ENCODE measurements at places on chromosomes 7 and 10.

DNA sequence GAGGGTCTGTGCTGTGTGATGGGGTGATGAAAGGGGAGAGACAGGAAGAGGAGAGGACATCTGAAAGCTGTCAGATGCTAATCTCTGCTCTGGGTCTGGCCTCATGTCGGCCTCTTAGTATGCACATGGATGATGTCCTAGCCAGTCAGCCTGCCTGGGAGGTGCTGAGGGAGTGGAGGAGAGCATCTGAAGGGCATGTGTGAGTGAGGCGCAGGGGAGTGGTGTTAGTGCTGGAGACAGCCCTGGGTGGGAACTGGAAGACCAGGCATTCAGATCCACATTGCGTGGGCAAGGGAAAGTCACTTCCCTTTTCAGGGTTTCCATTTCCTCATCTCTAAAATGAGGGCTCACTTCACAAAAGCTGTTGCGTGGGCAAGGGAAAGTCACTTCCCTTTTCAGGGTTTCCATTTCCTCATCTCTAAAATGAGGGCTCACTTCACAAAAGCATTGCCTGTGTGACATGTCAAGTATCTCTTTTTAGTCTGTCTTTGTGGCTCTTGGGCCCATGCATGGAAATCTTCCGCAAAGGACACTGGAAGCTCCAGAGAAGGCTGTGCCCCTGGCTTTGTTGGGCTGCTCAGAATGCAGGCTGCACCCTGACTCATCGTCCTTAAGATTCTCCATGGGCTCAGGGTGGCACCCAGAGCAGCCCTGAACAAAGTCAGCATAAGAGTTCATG lies 10.0 kb downstream of the SFTPD start:
- no peak for DNase-seq

- DNase-seq = no peak
These were observed 41.5 kb downstream of the CYP17A1 start for GRCh38 chr10:102795453-102796406.

GRCh38 chr10:21090609-21091082 lies 193.5 kb upstream of the NEBL start:
- no peak for DNase-seq

DNA sequence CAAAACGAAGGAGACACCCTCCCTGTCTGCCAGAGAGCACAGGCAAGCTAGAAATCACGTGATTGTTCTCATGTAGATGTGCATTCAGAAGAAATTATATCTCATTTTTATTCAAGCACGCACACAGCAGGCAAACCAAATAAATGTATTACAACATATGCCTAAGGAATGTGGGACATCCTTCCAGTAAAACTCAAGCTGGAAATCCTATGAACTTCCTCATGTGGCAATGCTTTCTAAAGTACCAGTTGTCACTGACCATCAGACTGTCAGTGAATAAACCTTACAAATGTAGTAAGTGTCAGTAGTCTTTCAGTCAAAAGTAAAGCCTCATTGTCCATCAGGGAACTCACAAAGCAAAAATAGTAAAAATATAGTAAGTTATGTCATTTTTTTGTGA lies 350.1 kb upstream of the POM121L12 start:
- no peak for DNase-seq

GRCh38 chr7:17608114-17608833 lies 309.8 kb downstream of the AHR start:
- no peak for DNase-seq

GRCh38 chr7:140911746-140912145 lies 13.0 kb downstream of the BRAF start:
- no peak for DNase-seq

GRCh38 chr7:151447901-151448260 lies 7.9 kb upstream of the CRYGN start:
- no peak for DNase-seq

DNA sequence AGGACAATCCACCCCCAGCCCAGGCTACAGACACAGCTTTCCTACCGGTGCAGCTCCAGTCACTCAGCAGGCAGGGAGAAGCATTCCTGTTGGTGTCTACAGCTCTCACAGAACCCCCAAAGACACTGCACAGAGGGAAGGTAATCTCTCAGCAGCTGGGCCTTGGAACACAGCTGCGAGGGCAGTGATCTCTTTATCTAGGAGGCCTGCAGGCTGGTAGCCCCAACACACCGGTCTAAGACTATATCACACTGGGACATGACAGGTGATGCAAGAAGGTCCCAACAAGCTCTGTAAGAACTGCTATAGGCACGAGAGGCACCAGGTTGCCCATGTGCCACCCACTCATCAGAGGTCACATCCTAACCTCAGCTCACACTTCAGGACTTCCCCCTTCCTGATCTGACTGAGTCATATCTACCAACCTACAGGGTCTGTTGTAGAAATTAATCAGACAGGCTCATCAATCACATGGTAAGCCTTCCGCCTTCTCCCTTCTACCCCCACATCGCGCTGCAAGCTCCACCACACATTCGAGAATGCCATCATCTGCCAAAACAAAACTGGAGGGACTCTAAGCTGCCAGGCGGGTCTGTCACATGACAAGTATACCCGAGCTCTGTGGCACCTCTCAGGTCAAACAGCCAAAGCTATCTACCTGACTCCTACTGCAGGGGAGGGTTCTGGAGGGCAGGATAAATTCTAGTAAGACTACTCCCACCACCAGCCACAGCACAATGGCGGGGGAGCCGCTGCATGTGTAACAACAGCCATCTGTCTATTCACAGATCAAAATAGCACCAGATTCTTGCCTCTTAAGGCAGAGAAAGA lies 26.1 kb downstream of the FAM53B start:
- peak; percentile 62 for DNase-seq

- no peak for DNase-seq
These were observed 123.5 kb upstream of the SHH start for GRCh38 chr7:155935726-155936125.

DNA sequence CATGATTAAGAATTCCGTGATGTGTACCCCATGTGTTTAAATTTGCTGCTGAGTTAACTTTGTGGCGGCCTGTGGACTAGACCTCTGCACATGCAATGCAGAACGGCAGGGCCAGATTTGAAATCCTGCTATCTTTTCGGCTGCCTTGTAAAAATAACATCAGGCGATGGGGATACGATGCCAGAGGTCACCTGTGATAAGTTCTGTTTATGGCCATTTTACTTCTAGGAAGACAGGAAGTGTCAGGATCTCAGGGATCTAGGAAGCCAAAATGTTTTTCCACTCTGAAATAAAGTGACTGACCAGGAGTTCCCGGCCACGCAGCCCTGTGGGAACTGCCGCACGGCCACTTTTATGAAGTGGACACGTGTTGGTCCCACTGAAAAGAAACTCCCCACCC lies 77.5 kb downstream of the EGFR start:
- no peak for DNase-seq

GRCh38 chr10:11049806-11050205 lies 32.1 kb downstream of the CELF2 start:
- no peak for DNase-seq

GRCh38 chr7:29563590-29564495 lies at the start of gene PRR15:
TSS of gene PRR15 (plus strand) at chr7:29563835. CDS start at chr7:29566330, 2,495 bp downstream.
- DNase-seq = no peak

- no peak for DNase-seq
These were observed 96.4 kb downstream of the SLC25A40 start for GRCh38 chr7:87779806-87780205.

DNA sequence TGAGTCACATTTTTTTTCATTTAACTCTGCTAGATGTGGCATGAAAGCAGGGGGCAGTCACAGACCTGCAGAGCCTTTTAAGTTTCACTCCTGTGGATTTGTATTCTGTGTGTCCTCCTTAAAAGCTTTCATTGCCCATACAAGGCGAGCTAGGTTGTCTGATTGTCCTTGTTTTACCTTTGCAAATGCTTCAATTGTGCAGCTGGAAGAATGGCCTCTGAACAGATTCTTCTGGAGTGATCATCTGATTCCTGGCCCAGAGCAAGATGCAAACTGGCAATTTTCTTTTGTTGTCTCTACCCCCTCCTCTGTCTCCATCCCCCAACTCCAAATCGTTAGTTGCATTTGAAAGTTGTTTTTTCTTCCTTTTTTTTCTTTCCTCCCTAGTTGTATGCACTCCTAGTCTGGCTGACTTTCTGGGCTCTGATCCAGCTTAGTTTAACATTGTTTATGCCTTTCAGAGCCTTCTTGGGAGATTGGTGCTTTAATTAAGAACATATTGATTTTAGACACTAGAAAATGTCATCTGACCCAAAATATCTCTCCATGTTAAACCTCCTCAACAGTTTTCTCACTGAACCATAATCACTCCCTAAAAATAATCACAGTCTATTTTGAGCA lies 150.2 kb downstream of the REEP3 start:
- no peak for DNase-seq

GRCh38 chr7:128876586-128876977 lies 13.9 kb downstream of the ATP6V1F start:
- no peak for DNase-seq

GRCh38 chr7:123641901-123642300 lies 13.8 kb upstream of the LMOD2 start:
- DNase-seq = no peak

DNA sequence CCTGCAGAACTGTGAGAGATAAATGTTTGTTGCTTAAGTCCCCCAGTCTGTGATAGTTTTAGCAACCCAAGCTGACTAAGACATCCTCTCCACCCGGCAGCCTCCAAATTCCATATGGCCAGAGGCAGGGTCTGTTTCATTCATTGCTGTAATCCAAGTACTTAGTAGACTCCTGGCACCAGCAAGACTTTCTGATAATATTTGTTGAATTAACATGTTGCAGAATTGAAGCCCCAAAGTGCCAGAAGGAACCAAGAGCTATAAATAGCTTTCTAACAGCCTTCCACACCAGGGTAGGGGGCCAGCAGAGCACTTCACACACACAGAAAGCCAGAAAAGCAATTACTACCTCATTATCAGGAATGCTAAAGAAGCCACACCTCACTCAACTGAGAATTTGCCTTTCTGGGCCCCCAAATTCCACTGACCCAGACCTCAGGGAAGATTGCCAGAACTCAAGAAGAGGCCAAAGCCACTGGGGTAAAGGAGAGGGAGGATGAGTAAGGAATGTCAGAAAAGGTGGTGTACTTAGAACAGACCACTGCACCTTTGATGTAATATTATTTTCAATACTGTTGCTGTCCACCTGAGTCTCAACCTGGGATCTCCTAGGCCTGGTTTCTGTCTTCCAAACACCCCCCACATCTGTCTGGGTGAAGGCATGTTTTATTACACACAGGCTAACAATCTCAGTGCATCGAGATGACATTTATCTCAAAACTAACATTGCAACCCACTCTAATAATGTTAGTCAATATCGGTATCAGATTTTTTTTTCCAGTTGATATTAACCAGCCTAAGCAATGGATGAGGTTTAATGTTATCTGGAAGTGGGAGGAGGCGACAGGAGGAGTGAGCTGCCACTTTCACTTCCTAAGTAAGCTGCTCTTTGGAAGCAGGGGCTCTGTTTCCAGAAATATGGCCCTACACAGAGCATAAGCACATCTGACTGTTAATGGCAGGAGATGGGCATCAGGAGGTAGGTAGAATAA lies 5.5 kb downstream of the NOD1 start:
- no peak for DNase-seq

Data from activated T-helper 1 cell treated with Interleukin-2 at 50 U/mL for 16 hours (primary cell).